ENCODE measurements at places on chromosomes 5 and 9. TPM values are rescaled to one million over a fixed set of nuclear protein-coding genes. Genes with fewer than 3 reads are reported as not detected.

GRCh38 chr5:13957032-13957645 is 12.7 kb upstream of the DNAH5 start:
- peak; percentile 20 for DNase-seq

GRCh38 chr9:32442433-32442832 is 58.0 kb downstream of the ACO1 start:
- no peak for DNase-seq

GRCh38 chr9:86706391-86706790 is 240.9 kb downstream of the GAS1 start:
- DNase-seq, result no peak

DNA sequence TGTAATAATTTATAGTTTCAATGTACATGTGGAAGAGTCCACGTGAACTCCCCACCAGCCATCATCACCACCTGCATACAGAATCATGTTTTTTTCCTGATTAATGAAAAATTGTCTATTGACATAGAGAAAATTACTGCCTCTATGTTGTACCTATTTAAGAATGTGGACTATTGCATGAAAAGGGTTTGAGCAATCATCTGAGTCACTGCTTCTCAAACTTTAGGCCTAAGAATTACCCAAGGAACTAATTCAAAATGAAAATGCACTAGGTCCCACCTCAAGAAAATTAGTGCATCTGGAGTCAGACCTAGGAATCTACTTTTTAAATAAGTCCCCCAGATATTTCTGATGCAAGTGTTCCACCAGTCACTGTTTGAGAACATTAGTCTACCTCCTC is 709.3 kb downstream of the MAT2B start:
- DNase-seq, result no peak

- no peak for DNase-seq
Observed at GRCh38 chr5:92492908-92493307, 1088.1 kb downstream of the NR2F1-AS1 start.

DNA sequence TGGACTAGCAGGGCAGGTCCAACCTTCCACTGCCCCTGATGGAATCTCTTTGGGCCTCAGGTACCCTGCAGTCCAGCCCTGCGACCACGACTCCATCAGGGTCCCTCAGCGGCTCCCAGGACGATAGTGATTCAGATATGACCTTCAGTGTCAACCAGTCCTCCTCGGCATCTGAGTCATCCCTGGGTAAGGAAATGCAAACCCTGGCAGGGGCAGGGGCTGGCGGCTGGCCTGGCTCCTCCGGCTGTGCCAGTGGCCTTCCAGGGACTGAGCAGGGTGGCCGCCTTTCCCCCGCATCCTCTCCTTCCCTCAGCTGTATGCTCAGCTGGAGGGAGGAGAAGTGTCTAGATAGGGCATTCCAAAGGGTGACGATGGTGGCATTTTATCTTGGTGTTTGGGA is 45.0 kb downstream of the NEURL1B start:
- DNase-seq, result no peak

- no peak for DNase-seq
Observed at GRCh38 chr5:111163000-111163399, 61.2 kb upstream of the CAMK4 start.

- no peak for DNase-seq
Observed at GRCh38 chr5:134609232-134609851, 23.3 kb downstream of the SAR1B start.

DNA sequence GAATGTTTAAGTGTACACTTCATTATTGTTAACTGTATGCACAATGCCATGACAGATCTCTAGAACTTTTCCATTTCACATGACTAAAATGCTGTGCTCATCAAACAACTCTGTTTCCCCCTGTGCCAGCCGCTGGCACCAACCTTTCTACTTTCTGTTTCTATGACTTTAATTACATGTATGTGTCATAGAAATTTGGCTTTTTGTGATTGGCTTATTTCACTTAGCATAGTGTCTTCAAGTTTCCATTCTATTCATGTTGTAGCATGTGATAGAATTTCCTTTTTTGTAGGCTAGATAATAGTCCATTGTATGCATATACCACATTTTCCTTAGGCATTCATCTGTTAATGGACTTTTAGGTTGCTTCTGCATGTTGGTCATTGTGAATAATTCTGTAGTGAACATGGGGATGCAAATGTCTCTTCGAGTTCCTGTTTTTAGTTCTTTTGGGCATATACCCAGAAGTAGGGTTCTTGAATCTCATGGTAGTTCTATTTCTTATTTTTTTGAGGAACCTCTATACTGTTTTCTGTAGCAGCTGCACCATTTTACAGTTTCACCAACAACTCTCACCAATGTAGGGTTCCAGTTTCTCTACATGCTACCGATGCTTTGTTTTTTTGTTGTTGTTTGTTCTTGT is 184.4 kb upstream of the DMRT1 start:
- DNase-seq, result no peak

DNA sequence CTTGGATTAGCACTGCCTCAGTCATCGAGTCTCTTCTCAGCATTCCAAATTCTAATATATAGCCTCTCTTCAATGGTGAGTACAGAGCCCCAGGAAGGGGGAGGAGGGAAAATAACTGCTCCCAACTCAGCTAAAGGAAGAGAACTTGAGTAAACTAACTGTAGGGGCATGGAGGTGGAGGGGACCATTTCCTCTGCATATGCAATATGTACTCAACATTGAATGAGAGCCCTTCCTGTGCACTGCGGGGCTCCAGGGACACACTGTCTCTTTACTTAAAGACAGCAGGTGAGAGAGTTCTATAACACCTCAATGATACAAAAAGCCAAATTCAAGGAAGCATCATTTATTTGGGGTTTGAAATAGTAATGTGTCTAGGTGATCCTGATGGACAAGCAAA is 75.1 kb downstream of the GNAQ start:
- no peak for DNase-seq

DNA sequence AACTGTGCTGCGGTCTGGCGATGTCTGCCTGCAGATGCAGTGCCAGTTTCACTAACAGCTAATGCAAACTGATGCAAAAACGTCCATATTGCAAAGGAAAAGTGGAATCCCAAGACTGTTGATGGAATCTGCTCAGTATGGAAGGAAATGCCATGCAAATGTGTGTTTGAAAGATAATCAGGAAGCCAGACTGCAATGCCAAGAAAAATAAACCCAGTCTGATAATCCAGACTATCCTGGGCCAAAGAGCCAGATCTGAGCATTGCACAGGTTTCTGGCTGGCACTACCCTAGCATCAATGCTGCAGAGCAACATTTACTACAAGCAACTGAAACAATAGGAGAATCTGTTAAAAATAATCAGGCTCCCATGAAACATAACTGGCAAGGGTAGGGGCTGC is 130.3 kb downstream of the FSTL4 start:
- DNase-seq, result no peak

FOXD1 gene
- polyA plus RNA-seq, result not detected

ARRDC1 gene
- polyA plus RNA-seq, result 32.8 TPM
